ENCODE measurements at places on chromosomes 13 and 19.

- peak; percentile 90 for DNase-seq
These were observed 58.6 kb upstream of the POSTN start for GRCh38 chr13:37657134-37657533.

- no peak for DNase-seq
These were observed 21.7 kb downstream of the KCTD15 start for GRCh38 chr19:33818411-33818810.

- DNase-seq: no peak
These were observed 400.6 kb downstream of the HS6ST3 start for GRCh38 chr13:96490496-96490989.

- peak; percentile 33 for DNase-seq
These were observed 8.4 kb downstream of the ZNF808 start for GRCh38 chr19:52535771-52536447.

DNA sequence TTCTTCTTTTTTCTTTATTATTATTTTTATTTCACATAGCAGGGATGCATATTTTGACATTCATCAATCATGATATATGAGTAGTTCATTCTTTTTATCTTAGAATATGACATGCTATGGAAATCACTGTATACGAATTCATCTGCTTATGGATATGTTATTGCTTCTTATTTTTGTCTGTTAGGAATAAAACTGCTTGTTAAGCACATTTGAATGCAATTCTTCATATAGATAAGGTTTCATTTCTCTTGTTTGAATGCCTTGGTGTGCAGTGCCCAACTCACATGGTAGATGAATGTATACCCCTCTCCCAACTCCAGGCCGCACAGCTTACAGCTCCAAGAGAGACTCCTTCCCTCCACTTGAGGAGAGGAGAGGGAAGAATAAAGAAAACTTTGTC, 11.3 kb downstream of the ZNF776 start:
- no peak for DNase-seq

- DNase-seq: no peak
These were observed 7.1 kb downstream of the YIPF2 start for GRCh38 chr19:10921199-10921909.

DNA sequence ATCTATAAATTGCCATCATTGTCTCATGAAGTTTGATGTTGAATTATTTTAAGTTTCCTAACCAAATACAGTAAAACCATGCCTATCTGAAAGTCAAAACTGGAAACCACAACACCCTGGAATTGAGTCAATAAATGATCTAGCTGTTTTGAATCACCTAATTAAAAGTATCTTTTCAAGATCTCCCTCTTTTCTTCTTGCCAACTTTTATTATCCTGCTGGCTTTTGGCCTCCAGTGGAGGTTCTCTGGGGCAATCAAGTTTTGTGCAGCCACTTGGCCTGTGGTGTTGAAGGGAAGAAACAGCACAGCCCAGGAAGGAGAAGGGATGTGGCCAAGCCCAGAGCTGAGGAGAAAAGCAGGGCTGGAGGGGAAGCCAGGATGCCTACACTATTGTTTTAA, 255.4 kb downstream of the COG6 start:
- DNase-seq: no peak

GRCh38 chr13:98664047-98664446, 87.1 kb upstream of the STK24 start:
- no peak for DNase-seq

DNA sequence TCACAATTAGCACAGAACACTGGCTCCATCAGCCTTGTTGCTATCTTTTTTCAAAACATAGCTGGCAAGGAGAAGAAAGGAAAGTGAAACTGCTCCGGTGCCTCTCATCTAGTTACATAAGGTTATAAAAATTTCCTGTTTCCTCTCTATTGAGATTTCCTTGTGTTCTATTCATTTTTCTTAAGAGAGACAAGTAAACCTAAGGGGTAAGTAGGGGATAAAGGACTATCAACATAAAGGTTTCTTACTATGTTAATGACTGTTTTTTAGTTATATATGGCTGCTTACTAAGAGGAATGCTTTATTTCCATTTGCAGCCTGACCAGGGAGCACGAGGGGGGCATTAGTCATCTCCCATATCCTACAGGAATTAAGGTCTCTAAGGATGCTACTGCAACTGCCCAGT, 73.2 kb upstream of the MLNR start:
- DNase-seq: peak; percentile 80

DNA sequence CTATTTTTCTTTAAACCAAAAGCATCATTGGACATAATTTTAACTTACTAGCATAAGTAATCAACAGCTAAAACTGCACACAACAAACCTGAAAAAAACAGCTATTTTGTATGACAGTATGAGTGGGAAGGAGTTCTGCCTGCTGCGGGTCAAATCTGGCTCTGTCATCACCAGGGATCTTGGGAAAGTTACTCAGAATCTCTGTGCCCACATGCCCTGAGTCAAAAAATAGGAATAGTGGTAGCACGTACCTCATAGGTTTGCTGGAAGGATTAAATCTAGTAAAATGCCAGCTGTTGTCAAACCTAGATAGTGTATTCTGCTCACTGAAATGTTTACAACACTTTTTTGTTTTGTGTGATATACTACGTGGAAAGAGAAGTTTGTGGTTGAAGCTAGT, 1.1 kb downstream of the CLN5 start:
- no peak for DNase-seq

DNA sequence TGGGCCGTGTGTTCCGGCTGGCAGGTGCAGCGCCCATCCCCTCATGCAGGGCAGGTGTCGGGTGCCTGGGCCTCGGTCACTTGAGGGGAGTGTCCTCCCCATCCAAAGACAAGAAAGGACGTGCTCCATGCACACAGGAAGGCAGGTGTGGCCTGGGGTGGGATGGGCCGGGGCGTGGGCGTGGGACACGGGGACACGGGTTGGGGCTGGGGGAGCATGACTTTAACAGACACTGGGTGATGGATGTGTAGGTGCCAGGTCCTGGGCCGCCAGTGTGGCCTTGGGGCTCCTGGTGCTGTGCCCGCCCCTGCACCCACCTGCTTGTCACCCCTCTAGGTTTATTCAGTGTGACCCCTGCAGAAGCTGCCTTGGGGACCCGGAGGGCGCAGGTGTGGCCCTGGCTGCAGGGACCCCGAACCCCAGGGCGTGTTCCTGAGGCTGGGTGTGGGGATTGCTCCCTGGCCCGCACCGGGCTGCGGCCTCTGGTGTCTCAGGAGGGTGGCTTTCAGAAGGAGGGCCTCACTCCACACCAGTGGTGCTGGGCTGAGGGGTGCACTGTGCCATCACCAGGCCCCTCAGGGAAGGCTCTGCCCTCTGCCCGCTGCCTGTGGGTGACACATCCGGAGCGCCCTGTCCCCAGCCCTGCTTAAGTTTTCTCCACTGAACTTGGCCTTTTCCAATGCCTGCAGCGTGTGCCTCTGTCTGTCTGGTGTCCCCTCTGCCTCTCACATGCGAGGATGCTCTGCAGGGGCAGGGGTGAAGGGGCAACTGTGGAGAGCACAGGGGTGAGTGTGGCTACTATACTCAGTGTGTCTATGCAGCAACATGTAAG, 5.2 kb downstream of the TMEM255B start:
- DNase-seq: no peak

DNA sequence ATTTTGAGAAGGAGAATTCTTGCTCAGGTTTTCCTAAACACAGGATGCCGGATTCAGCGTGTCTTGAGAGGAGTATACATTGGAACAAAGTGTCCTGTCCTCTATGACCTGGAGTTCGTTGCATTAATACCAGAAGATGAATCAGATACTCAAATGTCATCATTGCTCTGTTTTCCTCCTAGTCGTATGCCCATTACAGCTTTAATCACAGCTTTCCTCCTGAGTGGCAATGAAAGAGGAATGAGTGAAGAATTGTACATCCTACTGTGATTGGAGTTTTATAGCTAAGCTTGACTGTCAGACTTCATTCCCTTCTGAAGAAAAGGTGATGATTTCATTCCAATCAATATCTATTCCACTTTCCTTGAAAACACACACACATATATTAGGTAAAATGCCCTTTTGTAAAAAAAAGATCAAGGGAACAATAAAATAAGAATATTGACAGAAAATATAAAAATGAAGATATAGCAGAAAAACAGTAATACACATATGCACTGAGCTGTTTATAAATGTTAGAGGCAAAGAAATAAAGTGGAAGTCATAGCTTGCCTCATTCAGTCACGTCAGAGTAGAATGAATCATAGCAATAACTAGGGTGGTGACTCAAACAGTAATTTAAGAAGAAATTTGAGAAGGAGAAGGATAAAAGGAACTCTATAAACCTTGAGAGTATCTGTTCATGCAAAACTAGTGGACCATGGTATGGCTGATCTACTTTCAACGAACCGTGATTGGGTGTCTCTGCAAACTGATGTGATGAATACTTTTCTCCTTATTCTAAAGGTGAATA, 501.5 kb downstream of the SUCLA2 start:
- no peak for DNase-seq

DNA sequence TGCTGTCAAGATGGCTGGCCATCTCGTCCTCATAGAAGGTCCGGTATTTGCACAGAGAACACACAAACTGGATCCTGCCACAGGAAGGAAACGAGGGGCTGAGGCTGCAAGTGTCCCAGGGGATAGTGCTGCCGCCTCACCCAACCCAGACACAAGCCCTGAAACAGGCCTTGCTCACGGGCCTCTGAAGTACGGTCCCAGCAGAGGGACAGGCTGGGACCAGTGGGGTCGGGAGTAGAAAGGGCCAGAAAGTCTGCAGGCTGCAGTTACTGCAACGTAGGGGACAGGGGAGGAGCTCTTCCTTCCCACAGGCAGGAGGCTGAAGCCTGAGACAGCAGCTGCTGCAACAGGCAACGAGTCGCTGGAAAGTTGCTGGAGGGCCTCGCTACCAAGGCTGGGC, 18.2 kb upstream of the AKAP8 start:
- DNase-seq: no peak

- DNase-seq: no peak
These were observed 18.2 kb upstream of the ZMYM5 start for GRCh38 chr13:19881641-19882040.

DNA sequence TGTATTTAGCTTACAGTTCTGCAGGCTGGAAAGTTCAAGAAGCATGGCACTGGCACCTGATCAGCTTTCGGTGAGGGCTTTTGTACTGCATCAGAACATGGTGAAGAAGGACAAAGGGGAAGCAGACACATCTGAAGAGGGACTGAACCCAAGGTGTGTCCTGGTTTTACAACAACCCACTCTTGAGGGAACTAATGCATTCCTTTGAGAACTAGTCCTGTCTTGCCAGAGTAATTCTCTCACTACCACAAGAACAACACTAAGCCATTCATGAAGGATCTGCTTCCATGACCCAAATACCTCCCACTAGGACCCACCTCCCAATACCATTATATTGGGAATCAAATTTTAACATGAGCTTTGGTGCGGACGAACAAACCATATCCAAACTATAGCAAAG, 93.6 kb downstream of the RFC3 start:
- no peak for DNase-seq

- peak; percentile 54 for DNase-seq
These were observed 5.6 kb downstream of the APC2 start for GRCh38 chr19:1455336-1456120.

DNA sequence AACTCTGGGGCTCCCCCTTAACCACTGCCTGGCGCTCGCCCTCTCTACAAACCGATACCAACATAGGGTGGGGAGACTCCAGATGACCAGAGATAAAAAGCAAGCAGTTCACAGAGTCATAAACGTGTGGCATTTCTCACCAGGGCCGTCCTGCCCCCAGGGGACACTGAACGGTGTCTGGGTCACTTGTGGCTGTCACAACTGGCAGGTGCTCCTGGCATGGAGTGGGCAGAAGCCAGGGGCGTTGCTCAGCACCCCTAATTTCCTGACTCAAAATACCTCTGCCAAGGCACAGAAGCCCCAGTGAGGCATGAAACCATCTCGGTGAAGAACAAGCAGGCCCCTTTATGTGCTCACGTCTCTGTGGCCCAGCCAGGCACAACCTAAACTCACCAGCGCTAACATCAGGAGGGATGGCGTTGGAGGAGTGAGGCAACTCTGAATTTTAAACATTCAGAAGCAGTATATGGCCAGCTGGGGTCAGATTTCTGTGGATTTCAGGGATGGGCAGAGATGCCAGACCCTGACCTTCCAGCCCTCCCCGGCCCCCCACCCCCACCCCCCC, 1.8 kb downstream of the PIP5K1C start:
- DNase-seq: no peak

DNA sequence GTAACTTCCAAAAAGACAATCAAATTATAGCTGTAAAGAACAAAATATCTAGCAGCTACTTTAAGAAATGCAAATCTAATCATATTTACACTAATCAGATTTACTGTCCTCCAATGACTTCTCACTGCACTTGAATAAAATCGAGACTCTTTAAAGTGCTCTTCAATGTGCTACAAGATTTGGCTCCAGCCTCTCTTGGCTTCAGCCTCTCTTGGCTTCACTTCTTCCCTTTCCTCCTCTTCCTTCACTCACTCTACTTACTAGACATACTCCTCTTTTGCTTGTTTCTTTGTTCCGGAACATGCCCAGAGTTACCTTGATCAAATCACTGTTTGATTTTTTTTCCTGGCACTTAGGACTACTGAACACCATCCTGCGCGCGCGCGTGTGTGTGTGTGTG, 495.4 kb downstream of the LMO7 start:
- DNase-seq: no peak

GRCh38 chr13:42981317-42981716, 10.7 kb downstream of the EPSTI1 start:
- DNase-seq: no peak

- no peak for DNase-seq
These were observed 67.8 kb upstream of the ARHGEF7 start for GRCh38 chr13:111047326-111047725.

- DNase-seq: no peak
These were observed 8.8 kb downstream of the IGLON5 start for GRCh38 chr19:51320280-51320657.

DNA sequence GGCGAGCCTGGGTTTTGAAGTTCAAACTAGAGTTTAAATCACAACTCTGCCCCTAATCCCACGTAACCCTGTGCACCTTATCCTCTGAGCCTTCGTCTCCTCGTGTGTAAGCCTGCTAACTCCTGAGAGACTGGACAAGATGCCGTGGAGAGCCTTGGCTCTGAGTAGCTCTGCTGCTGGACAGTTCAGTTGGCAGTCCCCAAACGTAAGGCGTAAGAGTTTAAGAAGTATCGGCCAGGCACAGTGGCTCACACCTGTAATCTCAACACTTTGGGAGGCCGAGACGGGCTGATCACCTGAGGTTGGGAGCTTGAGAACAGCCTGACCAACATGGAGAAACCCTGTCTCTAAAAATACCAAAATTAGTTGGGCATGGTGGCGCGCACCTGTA, 4.7 kb upstream of the CD79A start:
- DNase-seq: no peak

DNA sequence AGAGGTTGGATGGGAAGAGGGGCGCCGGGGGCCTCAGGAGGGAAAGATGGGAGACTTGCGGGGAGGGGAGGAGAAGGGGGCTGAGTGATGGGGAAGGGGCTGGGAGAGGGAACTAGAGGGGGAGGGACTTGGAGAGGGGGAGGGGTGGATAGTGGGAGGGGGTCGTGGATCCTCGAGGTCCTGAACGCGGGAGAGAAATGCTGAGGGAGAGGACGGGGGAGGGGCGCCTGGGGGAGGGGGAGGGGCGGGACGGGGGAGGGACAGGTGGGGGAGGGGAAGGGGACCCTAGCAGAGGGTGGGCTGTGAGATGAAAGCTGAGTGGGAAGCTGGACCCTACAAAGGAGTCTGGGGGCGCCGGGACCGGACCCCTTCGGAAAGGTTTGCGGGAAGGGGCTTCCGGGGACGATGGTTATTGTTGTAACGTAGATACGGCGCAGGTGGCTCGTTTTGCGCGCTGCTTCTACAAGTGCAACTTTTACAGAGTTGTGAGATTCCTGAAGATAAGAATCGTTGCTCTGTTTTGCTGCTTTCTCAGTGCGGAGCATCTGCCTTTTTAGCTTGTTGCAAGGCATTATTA, 418 bp downstream of the ZNF444 start:
- peak; percentile 16 for DNase-seq

Measured in dermis microvascular lymphatic vessel endothelial cell (primary cell).